ENCODE measurements at places on chromosomes 3 and 15. TPM values are rescaled to one million over a fixed set of nuclear protein-coding genes. Genes with fewer than 3 reads are reported as not detected.

SH2D7 gene
- total RNA-seq = not detected

B3GALNT1 gene
- 17.7 TPM for total RNA-seq

ABHD17C gene
- total RNA-seq = 12.1 TPM

RPL22L1 gene
- 126 TPM for total RNA-seq

TGM4 gene
- total RNA-seq = not detected

SLCO2A1 gene
- total RNA-seq = 0.43 TPM

FILIP1L gene
- total RNA-seq = 213 TPM

DNA sequence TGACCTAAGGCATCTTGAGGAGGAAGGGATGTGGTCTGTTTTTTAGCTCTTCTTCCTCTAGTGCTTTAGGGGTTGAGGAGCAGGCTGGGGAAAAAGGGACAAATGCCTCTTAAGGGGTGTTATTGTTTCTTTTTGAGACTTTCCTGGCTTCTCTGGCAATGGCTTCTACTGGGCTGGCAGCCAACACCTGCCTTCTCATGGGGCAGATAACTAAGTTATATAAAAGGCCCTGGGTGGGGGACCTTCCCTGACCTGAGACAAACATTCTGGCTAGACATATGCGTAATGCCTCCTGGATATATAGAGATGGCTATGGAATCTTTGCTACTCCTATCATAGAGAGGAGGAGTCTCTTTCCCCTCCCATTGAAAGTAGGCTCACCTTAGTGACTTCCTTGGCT is 179.2 kb upstream of the PROK2 start:
- no peak for DNase-seq

DNA sequence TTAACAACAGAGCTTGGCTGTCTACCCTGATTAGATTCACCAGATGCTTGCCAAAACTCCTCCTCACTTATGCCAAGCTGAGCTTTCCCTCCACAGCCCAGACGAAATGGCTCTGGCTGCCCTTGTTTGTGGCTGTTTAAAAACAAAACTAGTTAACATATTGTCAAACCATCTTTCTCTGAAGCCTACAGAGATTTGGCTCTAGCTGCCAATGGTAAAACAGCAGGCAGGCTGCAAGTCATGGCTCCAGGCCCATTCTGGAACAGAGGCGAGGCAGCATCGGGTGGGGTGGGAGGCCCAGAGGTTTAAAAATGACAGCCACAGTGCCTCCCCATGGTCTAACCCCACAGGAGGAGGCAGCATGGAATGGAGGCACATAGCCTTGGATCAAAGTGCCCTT is 75.9 kb downstream of the SCN5A start:
- no peak for DNase-seq

- DNase-seq = peak; percentile 20
Measured at GRCh38 chr3:102053375-102053989, 204.2 kb downstream of the NFKBIZ start.

- DNase-seq = no peak
Measured at GRCh38 chr3:115663414-115663813, 40.1 kb downstream of the GAP43 start.

DNA sequence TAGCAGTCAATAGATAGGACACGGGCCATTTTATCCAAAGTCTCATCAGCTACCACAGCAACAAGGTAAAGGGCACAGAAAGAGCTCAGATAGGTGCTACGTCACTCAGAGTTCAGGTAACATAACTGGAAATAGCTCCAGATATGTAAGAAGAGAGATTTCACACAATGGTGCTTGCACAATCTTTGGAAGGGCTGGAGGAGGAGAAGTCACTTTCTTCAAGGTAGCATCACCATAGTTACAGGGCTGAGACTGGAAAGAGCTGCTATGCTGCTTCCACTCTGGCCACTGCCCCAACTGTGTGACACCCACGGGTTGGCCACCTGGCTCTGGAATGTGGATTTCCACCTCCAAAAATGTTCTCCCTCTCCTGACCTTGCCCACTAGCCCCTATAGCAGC is 448.8 kb upstream of the THBS1 start:
- DNase-seq = no peak

DNA sequence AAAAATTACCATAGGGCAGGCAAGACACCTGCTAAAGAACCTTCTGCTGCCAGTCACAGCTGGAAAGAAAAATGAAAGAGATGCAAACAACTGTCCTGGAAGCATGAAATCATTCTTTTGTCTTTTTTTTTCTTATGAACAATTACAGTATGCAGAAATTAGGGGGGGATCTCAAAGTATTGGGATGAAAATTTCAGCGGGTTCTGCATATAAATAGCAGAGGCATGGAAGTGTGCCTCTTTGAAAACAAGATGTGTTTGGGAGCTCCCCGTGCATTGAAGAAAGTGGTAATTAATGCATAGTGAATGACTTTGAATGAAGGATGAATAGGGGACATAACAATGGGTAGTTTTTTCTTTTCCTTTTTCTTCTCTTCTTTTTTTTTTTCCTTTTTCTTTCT is 431.2 kb downstream of the SOX2 start:
- no peak for DNase-seq

- peak; percentile 96 for DNase-seq
Measured at GRCh38 chr3:31981206-31982181, at the start of the genes OSBPL10 and ZNF860. OSBPL10 (minus strand) TSS chr3:31981262; CDS start chr3:31981179, 83 bp downstream. ZNF860 (plus strand) TSS chr3:31981750; CDS start chr3:31989080, 7,330 bp downstream.

GRCh38 chr3:82079335-82079890 is 318.0 kb upstream of the GBE1 start:
- no peak for DNase-seq

GRCh38 chr3:157154563-157155330 is 5.2 kb downstream of the CCNL1 start:
- DNase-seq = no peak

DNA sequence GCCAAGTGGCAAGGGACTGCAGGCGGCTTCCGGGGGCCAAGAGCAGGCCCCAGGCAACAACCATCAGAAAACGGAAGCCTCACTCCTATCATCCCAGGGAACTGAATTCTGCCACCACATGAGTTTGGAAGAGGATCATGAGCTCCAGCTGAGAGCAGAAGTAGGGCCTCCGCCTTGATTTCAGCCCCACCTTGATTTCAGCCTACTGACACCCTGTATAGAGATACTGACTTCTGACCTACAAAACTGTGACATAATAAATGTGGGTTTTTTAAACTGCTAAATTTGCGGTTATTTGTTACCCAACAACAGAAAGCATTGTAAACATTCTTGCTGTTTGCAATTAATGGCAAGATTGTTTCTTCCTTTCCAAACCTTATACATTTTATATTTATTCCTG is 21.6 kb upstream of the RARRES1 start:
- DNase-seq = no peak

- no peak for DNase-seq
Measured at GRCh38 chr15:45869034-45869668, 234.3 kb downstream of the SQOR start.

GRCh38 chr15:44726136-44726535 is 10.2 kb upstream of the TRIM69 start:
- peak; percentile 37 for DNase-seq

DNA sequence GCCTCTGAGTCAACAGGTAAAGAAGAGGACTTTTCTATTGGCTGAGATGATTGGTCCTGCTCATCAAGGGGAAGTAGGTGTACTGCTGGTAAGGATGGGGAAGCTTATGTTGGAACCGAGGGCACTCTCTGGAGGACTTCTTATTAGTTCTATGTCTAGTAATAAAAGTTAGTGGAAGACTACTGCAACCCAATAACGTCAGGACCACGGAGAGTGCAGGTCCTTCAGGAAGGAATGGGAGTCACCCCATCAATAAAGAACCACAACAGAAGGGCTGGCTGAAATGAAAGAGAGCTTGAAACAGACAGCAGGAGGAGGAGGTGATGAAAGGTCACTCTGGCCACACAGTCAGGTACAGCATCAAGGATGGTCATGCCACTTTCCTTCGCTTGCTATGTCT is 68.8 kb upstream of the PRR23E start:
- DNase-seq = peak; percentile 23

DNA sequence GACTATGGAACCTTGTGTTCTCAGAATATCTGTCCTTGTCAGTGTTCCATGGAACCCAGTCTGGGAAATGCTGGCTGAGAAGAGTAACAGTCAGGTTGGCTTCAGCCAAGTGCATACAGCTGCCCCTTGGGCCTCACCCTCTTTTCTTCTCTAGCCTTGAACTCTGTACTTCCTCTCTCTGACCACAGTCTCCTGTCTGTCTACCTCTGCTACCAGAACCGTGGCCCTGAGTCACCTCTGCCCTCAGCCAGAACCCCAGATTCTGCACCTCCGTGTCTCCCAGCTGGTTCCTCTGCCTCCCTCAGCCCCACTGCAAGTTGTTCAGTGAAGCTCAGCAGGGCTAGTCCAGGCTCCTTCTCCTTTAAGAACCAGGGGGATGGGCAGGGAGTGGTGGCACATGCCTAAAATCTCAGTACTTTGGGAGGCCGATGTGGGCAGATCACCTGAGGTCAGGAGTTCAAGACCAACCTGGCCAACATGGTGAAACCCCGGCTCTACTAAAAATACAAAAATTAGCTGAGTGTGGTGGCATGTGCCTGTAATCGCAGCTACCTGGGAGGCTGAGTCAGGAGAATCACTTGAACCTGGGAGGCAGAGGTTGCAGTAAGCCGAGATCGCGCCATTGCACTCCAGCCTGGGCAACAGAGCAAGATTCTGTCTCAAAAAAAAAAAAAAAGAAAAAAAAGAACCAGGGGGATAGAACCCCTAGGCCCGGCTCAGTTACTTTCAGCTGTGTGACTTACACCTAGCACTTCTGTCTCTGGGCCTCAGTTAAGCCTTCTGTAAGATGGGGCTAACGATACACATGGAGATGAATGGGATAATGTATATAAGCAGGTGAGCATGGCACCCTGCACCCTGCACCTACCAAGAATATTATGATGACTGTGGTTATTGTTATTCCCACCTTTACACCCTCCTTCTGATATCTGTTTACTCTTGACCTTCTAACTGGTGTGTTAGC is 24.3 kb upstream of the TATDN2 start:
- DNase-seq = no peak

- peak; percentile 32 for DNase-seq
Measured at GRCh38 chr3:172167892-172168648, 128.7 kb downstream of the FNDC3B start.

DNA sequence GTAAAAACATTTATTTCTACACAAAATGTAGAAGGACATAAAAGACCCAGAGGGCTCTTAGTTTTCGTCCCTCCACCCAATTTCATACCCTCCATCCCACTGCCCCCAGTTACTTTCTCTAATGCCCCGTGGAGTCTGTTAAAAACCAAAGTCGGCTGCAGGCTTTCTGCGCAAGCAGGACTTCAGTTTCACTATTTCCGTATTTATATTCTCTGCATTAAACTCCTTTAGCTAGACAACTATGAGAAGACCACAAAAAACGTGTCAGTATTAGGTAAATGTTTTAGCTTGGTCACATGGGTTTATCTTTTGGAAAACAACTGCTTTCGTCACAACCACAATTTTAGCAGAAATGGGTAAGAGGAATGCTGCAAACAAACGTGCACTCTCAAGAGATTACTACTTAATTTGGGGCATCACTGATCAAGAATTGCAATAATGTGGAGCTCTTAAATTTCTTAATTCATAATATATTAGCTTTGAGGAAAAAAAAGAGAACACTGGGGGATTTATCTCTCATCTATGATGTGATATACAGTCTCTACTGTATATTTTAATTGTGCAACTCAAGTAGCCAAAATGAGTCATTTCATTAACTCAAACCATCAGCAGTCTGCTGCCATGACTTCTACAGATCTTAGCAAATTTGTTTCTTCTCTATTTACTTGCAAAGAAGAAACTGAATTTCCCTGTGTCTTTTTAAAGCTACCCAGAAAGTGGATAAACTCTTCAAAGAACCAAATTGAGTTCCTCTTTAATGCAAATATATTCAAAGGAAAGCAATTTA is 740 bp upstream of the NSMCE3 start:
- peak; percentile 38 for DNase-seq

- no peak for DNase-seq
Measured at GRCh38 chr15:99017322-99017701, 9.7 kb upstream of the PGPEP1L start.

DNA sequence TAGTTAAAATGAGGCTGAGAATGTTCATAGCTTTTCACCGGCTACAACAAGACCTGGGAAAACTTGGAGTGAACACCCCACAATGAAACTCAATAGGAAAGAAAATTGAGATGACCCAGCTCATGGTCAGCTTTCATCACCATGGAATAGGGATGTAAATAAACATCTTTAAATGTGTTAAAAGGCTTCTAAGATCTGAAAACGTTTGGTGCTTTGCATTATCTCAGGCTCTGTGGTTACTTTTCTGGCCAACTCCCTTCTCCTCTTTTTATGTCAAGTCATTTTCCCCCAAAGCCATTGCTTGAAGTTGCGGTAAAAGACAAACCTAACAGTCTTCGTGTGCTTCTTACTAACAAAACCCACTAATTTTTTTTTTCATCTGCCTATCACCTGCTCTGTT is 195.8 kb downstream of the MECOM start:
- no peak for DNase-seq

DNA sequence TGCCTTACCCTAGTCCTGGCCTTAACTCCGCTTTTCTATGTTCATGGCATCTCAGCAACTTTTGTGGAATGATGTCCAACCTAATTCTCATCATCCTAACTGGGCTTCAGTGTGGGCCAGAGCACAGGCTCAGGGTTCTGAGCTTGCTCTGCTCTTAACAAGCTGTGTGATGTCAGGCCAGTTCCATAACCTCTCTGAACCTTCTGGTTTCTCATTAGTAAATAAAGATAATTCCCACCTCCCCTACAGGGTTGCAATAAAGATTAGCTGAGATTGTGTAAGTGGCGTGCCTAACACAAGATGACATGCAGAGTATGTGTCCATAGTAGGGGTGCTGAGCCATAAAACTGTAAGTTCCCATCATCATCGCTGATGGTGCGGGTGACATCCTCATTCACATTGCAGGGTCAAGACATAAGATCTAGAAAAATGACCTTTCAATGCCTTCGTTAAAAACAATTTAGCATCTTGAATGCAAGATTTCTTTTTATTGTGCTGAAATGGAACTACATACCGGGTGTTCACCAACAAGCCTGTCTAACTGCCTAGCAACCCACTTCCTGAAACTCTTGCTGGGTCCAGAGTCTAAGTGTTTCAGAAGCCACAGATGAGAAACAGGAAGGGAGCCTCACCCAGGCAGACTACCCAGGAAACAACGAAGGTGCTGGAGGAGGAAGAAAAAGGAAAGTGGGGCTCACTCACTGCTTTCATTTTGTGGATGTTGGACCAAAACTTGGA is 36.2 kb downstream of the CDCP1 start:
- peak; percentile 95 for DNase-seq

GRCh38 chr3:10459954-10460754 is 45.2 kb downstream of the ATP2B2 start:
- DNase-seq = peak; percentile 74
